Activated T-helper 1 cell treated with anti-CD3 and anti-CD28 coated beads, Interleukin-12 subunit alpha, Interleukin-12 subunit beta, Interleukin-2, Interleukin-4 antibody, amounts not matched to agents 30 ng/mL and 10 ng/mL and 1 ng/mL, durations not matched to agents 14 hours and 24 hours and 36 hours (primary cell): ENCODE measurements at places on chromosomes 2 and 18.
A peak's percentile ranks its signal among the peaks of the same experiment; 100 is the strongest.

GRCh38 chr2:71100195-71100964, 29.6 kb downstream of the MCEE start:
- no peak overlapping the region for H3K4me3 ChIP-seq
- peaks cover under 1% of the 10 kb centered on the region for H3K36me3 ChIP-seq
- H3K27me3 ChIP-seq: peaks cover 10% of the 10 kb centered on the region
- DNase-seq: peak; percentile 5
- no peaks in the 10 kb centered on the region for H3K4me1 ChIP-seq

DNA sequence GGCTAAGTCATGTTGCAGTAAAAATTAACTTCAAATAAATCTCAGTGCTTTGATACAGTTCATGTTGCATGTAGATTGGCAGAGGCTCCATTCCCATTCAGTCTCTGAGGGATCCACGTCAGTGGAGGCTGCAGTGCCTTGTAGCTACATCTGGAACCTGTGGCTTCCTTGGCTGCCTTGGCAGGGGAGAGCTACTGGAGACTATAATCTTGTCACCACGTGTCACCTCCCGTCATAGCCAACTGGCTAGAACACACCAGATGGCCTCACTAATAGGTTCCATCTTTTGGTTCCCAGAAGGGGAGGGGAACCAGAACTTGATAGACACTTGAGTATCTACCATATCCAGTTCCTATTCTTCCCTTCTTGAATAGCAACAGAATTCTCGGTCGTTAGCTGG, 28.4 kb downstream of the E2F6 start:
- H3K4me1 ChIP-seq: no peaks in the 10 kb centered on the region
- H3K27ac ChIP-seq: no peak overlapping the region

- H3K36me3 ChIP-seq: peaks cover 1% of the 10 kb centered on the region
- H3K4me1 ChIP-seq: no peaks in the 10 kb centered on the region
- H3K4me3 ChIP-seq: no peak overlapping the region
- peaks cover 2% of the 10 kb centered on the region for H3K27me3 ChIP-seq
These were observed 7.6 kb upstream of the PLB1 start for GRCh38 chr2:28488083-28488830.

DNA sequence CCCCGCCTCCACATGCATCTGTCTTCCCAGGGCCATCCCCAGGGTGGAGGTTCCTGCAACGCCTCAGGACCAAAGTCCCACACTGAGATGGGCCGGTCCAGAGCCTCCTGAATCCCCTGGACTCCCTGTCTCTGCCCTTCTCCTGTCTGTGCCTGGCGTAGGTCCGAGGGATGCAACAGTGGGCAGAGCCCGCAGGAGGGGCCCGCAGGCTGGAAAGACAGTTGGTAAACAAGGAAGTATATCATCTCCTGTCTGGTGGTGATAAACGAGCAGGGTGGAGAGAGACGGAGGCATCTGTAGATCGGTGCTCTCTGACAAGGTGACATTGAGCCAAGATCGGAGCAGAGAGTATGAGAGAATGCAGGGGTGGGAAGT, 72.6 kb upstream of the RAB6C start:
- H3K4me3 ChIP-seq: no peak overlapping the region
- H3K27ac ChIP-seq: no peak overlapping the region
- H3K27me3 ChIP-seq: no peaks in the 10 kb centered on the region

GRCh38 chr2:193743089-193743488, 1548.4 kb upstream of the TMEFF2 start:
- H3K4me1 ChIP-seq: no peaks in the 10 kb centered on the region
- no peaks in the 10 kb centered on the region for H3K36me3 ChIP-seq
- H3K27ac ChIP-seq: no peak overlapping the region
- no peaks in the 10 kb centered on the region for H3K27me3 ChIP-seq

DNA sequence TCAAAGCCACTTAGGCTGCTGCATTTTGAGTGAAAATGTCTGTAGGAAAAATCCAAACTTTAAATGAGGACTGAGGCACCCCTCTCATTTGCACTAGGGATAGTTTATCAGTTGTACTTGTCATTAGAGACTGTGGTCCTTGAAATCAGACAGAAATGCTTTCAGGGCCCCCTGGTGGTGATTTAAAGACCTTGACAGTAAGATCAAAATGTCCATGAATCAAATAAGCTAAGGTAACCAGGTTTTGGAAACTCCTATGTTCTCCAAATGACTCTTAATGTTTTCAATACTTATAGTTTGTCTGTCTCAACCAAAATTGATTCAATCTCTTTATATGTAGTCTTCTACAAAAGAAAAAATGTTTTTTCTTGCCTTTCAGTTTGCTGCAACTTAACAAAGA, 28.8 kb upstream of the DDX18 start:
- no peaks in the 10 kb centered on the region for H3K4me1 ChIP-seq
- H3K27me3 ChIP-seq: peaks cover 2% of the 10 kb centered on the region
- no peak for DNase-seq
- H3K4me3 ChIP-seq: no peak overlapping the region

- H3K27ac ChIP-seq: no peak overlapping the region
- H3K4me1 ChIP-seq: peaks cover 9% of the 10 kb centered on the region
- DNase-seq: no peak
- H3K27me3 ChIP-seq: peaks cover 9% of the 10 kb centered on the region
These were observed 2.9 kb upstream of the INSIG2 start for GRCh38 chr2:118085173-118086023.

GRCh38 chr2:167826906-167827305, 420.5 kb downstream of the STK39 start:
- H3K4me1 ChIP-seq: no peaks in the 10 kb centered on the region
- H3K27me3 ChIP-seq: no peaks in the 10 kb centered on the region
- no peak overlapping the region for H3K27ac ChIP-seq

GRCh38 chr18:41905786-41906527, 49.1 kb upstream of the PIK3C3 start:
- no peak for DNase-seq
- peaks cover 6% of the 10 kb centered on the region for H3K27me3 ChIP-seq
- peaks cover 9% of the 10 kb centered on the region for H3K4me1 ChIP-seq
- no peak overlapping the region for H3K4me3 ChIP-seq

DNA sequence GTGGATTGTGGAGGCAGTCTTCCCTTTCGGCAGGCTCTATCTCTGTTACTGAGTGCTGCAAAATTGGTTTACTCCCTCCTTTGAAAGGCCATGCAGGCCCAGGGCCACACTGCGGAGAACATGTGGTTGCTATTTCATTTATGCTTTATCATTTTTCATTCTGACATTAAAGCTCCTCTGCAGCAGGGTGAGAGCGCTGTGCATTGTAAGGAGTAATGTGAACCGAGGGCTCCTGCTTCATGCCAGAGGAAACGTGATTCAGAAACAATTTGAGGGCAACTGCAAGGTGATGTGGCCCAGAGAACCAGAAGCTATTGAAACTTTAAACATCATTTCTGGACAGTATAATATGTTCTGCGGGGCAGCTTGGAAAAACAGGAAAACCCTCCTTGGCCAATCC, 341.6 kb upstream of the NT5C1B start:
- H3K4me1 ChIP-seq: no peaks in the 10 kb centered on the region
- no peak overlapping the region for H3K4me3 ChIP-seq
- H3K27ac ChIP-seq: no peak overlapping the region
- no peak for DNase-seq

DNA sequence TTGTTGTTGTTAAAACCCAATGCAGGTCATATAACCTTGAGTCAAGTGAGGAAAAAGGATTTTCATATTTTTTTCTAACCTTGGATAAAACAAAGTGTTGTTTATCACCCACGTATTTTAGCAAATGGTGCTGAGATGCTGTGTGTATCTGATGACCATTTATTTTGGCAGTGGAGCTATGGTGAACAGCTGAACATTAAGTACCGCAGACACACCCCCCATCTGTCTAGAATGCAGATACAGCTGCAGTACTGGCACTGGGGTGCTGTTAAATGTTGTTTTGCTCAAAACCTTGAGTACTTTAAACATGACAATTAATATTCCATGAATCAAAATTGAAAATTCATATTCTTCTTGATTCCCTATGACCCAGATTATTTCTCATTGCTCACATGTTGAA, 773.3 kb upstream of the SLC39A10 start:
- H3K36me3 ChIP-seq: no peaks in the 10 kb centered on the region
- peaks cover 5% of the 10 kb centered on the region for H3K27me3 ChIP-seq
- no peak overlapping the region for H3K4me3 ChIP-seq
- H3K4me1 ChIP-seq: no peaks in the 10 kb centered on the region

- no peaks in the 10 kb centered on the region for H3K4me1 ChIP-seq
- H3K36me3 ChIP-seq: no peaks in the 10 kb centered on the region
- peaks cover 72% of the 10 kb centered on the region for H3K27me3 ChIP-seq
These were observed at the start of gene RAPGEF4 for GRCh38 chr2:172735582-172736423. Gene RAPGEF4, plus strand, starts transcription at chr2:172735845. Its CDS starts 139 bp downstream, at chr2:172735984.

- H3K4me1 ChIP-seq: no peaks in the 10 kb centered on the region
- DNase-seq: no peak
- H3K36me3 ChIP-seq: no peaks in the 10 kb centered on the region
- peaks cover 19% of the 10 kb centered on the region for H3K27me3 ChIP-seq
- no peak overlapping the region for H3K4me3 ChIP-seq
These were observed 52.9 kb upstream of the SPATS2L start for GRCh38 chr2:200253639-200254038.

DNA sequence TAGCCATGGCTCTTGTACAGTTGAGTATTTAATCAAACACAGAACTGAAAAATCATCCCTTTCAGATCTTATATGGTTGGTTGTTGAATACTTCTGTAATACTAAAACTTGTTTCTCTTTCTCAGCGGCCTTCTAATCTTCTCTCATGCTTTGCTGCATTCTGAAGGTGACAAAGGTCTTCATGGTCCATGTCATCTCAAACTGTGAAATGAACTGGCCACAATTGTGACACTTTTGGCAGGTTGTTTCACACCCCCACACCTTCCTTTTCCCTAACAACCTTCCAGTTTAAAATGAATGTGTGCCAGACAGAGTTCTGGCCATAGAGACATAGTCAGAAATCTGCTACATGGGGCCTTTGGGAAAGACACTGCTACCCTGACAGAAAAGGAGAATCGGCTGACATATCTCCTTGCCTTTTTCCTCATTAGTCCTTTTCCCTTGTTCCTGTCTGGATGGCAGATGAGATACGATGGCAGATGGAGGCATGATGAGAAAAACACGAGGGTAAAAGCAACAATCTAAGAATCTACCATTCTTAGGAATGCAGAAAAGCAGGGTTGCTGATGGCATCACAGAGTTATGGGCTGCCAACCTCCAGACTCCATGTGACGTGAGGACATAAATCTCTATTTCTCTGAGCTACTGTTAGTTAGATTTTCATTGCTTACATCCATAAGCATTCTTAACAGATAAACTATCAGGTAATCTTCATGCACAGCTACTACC, 106.5 kb downstream of the PIGN start:
- H3K4me1 ChIP-seq: peaks cover 14% of the 10 kb centered on the region
- peaks cover 3% of the 10 kb centered on the region for H3K36me3 ChIP-seq
- H3K27me3 ChIP-seq: no peaks in the 10 kb centered on the region
- no peak overlapping the region for H3K27ac ChIP-seq
- no peak for DNase-seq

DNA sequence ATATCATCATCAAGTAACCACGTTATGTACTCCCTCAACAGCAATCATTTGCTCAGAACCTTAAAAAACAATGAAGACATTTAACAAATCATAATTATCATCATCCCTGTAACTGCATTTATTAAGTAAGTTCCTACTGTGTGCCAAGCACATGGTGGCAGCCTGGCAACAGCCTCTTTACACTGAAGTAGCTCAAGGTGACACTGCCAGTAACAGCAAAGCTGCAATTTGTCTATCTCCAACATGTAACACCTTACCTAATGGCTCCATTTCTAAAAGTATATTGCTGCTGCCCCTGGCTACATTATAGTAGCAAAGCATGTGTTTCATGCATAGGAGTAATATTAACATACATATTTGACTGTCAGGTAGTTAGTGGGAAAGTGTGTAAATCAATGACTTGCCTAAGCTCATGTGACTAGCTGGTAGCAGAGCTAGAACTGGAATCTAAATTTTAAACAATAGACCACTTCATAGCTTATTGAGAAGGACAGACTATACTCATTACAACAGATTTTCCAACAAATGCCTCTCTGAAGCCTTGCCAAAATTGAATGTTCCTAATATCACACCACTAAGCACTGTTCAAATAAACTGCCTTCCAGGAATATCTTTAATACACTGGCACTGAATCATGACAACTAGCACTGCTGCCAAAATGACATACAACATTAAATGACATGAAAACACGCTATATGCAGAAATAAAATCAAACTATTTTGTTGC, 86.7 kb downstream of the L3MBTL4 start:
- H3K4me1 ChIP-seq: no peaks in the 10 kb centered on the region
- H3K4me3 ChIP-seq: no peak overlapping the region
- no peaks in the 10 kb centered on the region for H3K36me3 ChIP-seq
- no peak overlapping the region for H3K27ac ChIP-seq

GRCh38 chr2:33373986-33374385, 102.5 kb upstream of the RASGRP3 start:
- no peaks in the 10 kb centered on the region for H3K36me3 ChIP-seq
- H3K27ac ChIP-seq: no peak overlapping the region
- H3K27me3 ChIP-seq: peaks cover 3% of the 10 kb centered on the region
- H3K4me1 ChIP-seq: no peaks in the 10 kb centered on the region

DNA sequence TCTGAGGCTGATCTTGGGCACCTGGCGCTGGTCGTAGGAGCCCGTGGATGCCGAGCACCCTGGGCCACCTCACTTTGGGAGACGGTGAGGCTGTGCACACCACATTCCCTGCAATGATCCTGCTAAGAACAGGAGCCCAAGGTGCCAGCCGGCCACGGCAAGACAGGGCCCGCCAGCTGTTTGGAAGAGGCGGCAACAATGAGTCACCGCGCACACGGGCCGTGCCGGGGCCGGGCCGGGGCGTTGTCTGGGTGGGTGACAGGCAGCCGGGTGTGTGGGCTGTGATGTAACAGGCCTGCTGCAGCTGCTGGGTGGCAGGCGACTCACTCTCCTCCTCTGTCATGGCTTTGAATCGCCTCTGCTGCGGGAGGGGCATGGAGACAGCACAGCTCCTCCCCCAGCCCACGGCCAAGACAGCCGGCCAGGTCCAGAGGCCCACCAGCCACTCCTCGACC, 49.7 kb upstream of the ODC1 start:
- peaks cover 18% of the 10 kb centered on the region for H3K27me3 ChIP-seq
- H3K27ac ChIP-seq: no peak overlapping the region
- peaks cover 10% of the 10 kb centered on the region for H3K4me1 ChIP-seq
- DNase-seq: no peak
- no peaks in the 10 kb centered on the region for H3K36me3 ChIP-seq

GRCh38 chr2:232773815-232774214, 2.5 kb downstream of the KCNJ13 start:
- H3K4me1 ChIP-seq: peaks cover 29% of the 10 kb centered on the region
- peak overlapping the region; percentile 30 for H3K4me3 ChIP-seq
- H3K36me3 ChIP-seq: peaks cover 35% of the 10 kb centered on the region
- H3K27ac ChIP-seq: no peak overlapping the region
- H3K27me3 ChIP-seq: no peaks in the 10 kb centered on the region
